ENCODE measurements at places on chromosomes 12 and 14.

DNA sequence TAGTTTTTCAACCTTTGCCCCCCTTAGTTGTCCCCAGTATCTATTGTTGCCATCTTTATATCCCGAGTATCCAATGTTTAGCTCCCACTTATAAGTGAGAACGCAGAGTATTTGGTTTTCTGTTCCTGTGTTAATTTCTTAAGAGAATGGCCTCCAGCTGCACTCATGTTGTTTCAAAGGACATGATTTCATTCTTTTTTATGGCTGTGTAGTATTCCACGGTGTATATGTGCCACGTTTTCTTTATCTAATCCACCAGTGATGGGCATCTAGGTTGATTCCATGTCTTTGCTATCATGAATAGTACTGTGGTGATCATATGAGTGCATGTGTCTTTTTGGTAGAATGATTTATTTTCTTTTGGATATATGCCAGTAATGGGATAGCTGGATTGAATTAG is 72.0 kb downstream of the GCH1 start:
- DNase-seq, result no peak

GRCh38 chr14:95696741-95697140 is 10.5 kb downstream of the TCL1B start:
- no peak for DNase-seq

- DNase-seq, result no peak
Measured at GRCh38 chr12:62618319-62618718, 151.7 kb downstream of the MON2 start.

DNA sequence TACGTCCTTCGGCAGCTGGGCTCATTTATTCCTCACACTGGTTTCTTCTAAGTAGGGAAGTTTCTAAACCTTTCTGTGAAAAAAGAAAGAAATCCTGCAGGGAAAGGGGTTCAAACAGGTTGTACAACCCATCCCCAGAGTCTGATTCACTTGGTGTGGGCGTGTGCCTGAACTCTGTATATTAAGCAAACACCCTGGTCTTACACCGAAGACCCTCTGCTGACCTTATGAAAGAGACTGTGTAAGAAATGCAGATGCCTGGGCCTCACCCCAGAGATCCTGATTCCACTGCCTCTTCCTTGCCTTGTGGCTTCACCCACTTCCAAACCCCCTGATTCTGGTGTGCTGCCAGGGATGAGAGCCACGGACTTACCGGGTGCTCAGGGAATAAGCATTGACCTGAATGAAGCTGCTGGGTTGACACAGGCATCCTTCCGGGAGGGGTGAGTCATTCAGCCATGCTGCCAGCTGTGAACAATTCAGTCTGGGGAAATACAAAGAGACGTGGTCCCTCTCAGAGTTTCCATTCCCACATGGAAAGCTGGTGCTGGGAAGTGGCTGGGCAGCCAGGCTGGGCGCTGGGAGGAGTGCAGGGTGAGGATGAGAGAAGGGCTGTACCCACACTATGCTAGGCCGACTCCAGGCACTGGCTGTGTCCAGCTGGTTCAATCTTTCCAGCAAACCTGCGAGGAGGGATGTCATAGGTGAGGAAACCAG is 26.5 kb upstream of the ACTN1 start:
- DNase-seq, result peak; percentile 47

DNA sequence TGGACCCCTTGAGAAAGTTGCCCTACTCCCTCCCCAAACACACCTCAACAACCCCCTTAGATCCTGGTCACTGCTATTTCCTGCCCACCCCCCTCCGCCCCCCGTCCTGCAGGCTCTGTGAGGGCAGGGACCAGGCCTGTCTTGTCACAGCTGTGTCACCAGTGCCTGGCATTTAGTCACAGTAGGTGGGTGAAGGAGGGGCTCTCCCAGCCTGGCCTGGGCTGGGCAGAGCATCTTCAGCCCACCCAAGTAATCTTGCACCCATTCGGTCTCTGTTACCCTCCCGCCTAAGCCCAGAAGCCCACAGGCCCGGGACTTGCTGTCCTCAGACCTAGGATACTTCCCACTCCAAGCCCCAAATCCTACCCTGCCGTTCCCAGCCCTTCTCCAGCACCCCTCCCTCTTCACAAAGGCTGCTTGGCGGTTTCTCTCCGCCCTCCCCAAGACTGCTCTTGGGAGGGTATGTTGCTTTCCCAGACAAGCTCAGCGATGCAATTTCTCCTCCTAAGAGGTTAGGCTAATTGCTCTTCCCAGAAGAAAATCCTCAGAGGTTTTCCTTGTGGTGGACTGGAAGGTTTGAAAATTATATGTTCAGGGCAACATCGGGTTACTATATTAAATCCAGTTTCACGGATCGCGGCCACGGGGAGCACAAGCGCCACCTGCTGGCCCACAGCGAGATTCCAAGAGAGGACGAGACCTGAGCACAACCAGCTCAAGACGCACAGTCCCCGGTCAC is 50.8 kb upstream of the ZFP36L1 start:
- DNase-seq, result peak; percentile 61

DNA sequence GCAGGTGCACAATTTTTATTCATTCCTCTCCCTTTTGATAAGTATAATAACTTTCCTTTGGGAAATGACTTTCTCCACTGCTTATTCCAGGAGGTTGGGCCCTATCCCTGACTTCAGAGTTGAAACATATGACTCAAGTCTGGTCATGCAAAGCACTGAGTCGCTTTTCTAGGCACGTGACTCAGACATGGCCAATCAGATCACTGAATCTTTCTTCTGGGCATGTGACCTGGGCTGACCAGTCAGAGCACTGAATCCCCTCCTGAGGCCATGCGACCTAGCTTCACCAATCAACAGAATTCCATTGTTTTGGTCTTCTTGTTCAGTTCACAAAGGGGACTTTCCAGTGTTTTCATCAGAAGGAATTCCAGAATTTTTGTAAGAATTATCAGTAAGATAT is 377.1 kb upstream of the KITLG start:
- DNase-seq, result no peak

- DNase-seq, result peak; percentile 97
Measured at GRCh38 chr12:113247123-113248050, 26.1 kb downstream of the TPCN1 start.

- DNase-seq, result no peak
Measured at GRCh38 chr14:27338012-27338411, 740.2 kb upstream of the NOVA1 start.

DNA sequence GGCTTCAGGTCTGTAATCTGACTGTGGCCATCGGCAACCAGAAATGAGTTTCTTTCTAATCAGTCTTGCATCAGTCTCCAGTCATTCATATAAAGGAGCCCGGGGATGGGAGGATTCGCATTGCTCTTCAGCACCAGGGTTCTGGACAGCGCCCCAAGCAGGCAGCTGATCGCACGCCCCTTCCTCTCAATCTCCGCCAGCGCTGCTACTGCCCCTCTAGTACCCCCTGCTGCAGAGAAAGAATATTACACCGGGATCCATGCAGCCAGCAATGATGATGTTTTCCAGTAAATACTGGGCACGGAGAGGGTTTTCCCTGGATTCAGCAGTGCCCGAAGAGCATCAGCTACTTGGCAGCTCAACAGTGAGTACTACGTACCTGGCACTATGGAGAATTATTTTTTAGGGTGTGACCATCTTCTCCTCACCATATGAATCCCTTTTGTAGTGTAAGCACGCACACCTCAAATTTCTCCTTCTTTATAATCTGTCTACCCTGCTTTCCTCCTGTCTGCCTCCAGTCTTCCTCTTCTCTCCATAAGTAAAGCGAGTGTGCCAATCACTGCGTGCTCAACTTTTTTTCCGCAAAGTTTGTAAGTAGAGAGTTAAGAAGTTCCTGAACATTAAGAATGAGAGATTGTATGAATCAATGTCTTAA is at the start of gene TPH2:
TPH2 (plus strand) TSS at position 118 of the 658 bp plus-strand sequence; CDS start at position 260, 142 bp downstream.
- DNase-seq, result peak; percentile 81

GRCh38 chr14:89349171-89350008 is 67.6 kb downstream of the FOXN3 start:
- DNase-seq, result no peak

- DNase-seq, result no peak
Measured at GRCh38 chr12:124861492-124861891, 2.2 kb downstream of the SCARB1 start.

GRCh38 chr14:87643005-87643404 is 350.0 kb downstream of the GALC start:
- no peak for DNase-seq

- no peak for DNase-seq
Measured at GRCh38 chr12:122855928-122856831, 20.9 kb downstream of the HIP1R start.

- DNase-seq, result no peak
Measured at GRCh38 chr12:67151886-67152285, 117.3 kb upstream of the CAND1 start.

DNA sequence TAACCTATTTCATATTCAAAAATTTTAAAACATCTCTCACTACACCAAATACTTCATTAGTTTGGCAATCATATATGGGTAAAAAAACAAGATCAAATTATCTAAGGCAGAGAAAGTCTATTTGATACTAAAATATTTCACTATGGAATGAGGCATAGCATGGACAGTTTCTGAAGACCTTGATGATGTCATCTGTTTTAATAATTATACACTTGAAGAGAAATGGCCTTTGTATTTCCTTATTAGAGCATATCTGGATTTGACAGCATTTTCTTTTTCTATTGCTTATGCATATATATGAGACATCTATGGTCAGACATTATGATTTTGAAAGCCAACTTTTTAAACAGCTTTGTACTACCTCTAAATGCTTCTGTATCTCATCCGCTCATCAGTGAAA is 88.6 kb downstream of the DDHD1 start:
- no peak for DNase-seq

DNA sequence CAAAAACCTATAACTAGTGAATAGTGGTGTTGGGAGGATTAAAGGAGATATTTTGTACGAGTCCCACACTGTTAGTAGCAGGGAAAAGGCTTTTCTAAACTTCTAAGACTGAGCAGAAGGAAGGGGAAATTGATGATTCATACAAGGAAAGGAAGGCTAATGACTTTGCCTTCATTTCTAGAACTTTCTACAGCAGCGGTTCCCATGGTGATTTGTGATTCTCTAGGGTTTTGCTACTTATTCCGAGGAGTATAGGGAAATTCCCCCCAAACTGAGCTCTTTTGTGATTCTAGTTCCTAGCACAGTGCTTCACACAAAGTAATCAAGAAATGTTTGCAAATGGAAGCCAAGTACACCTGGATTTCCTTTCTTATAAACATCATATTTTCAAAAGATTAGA is 23.8 kb upstream of the PWP1 start:
- DNase-seq, result no peak

DNA sequence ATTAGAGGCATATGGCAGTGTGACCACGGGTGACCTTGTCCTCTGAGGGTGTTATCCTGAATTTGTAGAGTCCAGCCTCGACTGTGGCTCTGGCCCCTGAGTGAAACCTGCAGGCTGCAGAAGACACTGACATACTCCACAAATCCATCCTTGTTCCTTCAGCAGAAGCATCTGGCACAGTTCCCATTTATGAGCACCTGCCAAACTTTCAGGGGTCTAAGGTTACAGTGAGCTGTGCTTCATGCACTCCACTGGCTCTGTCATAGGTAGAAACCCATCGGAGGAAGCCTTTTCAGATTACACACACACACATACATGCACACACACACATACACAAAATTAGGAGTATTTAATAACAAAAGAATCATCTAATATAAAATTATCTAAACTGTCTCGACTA is 13.6 kb upstream of the NUAK1 start:
- DNase-seq, result no peak

- no peak for DNase-seq
Measured at GRCh38 chr12:76852106-76852505, 26.7 kb downstream of the CSRP2 start.

- DNase-seq, result no peak
Measured at GRCh38 chr14:104435147-104436046, 144.2 kb upstream of the C14orf180 start.

DNA sequence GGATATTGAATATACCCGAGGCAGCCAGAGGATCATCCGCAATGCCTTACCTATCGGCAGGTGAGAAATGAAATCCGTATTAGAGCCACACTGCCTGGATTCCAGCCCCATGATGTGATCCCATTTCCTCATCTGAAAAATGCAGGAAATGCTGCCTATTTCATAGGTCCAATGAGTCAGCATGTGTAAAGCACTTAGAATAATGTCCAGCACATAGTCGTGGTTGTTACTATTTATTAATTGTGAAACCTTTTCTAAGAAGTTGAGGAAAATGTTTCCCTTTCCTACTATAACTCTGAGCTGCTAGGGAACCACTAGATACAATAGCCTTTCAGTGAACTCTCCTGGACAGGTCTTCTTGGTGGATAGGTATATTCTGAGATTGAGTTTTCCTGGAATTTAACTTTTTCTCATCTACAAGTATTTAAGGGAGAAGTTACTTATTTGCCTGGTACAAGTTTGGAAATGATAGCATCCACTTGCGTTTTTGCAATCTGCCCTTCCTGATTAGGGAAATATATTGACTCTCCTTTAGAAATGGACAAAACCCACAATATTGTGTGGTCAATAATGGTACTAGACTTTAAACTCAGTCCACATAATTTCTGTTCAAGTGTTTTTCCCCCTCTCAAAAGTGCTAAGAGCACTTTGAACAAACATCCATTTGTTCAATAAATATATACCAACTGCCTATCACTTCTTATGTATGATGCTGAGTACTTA is 12.2 kb downstream of the POLR3B start:
- DNase-seq, result no peak

DNA sequence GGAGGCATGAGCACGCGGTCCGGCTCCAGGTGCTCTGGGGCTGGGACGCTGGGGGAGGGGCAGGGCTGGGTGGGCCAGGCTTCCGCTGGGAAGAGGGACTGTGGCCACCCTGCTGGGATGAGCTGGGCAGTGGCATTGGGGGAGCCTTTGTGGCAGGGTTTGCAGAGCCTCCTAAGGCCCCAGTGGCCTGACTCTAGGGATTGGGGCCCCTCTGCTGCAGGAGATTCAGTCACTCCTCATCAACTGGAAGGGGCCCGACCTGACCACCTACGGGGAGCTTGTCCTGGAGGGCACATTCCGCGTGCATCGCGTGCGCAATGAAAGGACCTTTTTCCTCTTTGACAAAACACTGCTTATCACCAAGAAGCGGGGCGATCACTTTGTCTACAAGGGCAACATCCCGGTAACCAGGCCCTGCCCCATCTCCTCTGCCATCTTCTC is 26.9 kb downstream of the PLEKHG3 start:
- DNase-seq, result no peak

DNA sequence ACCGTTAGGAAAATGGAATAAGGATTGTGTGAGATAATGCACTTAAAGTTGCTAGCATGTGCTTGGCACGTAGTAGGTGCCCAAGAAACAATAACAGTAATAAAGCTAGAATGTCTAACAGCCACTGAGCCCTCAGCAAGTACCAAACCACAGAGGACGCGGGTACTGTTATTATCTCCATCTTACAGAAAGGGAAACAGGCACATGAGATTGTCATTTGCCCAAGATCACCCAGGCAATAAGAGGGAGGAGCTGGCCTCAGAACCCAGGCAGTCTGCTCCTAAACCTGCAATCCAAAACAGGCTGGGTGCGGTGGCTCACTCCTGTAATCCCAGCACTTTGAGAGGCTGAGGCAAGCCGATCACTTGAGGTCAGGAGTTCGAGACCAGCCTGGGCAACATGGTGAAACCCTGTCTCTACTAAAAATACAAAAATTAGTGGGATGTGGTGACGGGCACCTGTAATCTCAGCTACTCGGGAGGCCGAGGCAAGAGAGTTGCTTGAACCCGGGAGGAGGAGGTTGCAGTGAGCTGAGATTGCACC is 5.1 kb upstream of the SDS start:
- no peak for DNase-seq

DNA sequence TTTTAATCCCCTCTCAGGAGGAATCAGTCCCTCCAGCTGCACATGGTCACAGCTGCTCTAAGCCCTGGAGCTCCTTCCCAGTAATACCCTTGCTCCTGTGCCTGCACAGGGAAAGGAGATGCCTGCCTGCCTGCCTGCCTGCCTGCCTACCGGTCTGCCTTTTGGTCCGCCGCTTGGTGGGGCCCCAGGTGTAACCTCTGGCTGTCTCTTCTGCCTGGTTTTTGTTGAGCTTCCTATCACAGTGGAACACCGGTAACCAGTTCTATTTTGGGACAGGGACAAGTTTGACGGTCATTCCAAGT is 99.8 kb downstream of the DAD1 start:
- no peak for DNase-seq
